ENCODE measurements at places on chromosomes 11 and 22.

DNA sequence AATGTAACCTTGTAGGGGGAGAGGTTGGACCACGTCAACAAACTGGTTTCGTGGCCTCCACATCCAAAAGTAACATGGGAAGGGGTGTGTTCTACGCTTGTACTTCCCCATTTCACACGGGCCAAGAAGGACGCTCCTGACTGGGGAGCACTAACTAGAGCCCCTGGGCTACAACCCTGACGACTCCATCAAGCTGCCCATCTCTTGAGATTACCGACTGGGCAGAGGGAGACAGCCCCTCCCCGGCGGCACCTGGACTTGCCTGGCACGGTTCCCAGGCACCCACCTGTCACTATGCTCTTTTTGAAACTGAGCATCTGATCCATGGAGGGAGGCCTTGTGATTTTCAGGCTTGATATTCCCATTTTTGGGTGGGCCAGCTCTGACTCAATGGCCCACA is 68.5 kb downstream of the SHANK2 start:
- DNase-seq = no peak

DNA sequence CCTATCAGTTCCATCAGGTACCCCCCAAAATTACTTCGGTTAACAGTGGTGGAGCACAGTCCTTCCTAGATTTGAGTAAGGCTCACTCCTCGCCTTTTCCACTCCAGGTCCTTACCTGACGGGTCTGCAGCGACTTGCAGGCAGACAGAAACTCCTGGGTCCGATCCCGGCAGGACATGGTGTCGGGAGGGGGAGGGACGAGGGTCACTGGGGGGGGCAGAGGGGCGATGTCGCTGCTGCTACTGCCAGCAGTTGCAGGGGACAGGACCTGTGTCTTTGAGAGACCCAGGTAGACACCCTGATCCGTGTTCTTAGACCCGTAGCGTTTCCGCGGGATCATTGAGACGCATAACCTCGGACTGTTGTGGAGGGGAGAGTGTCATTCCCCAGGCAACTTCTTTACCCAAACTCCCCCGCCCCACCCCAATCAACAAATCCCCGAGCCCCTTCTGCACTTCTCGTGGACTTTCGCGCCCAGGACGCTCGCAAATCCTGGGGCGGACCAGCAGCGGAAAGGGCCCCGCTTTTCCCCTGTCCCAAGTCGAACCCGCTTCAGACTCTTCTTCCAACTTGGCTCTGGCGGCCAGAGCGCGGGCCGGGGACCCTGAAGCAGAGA is 839 bp downstream of the STX5 start:
- no peak for DNase-seq

DNA sequence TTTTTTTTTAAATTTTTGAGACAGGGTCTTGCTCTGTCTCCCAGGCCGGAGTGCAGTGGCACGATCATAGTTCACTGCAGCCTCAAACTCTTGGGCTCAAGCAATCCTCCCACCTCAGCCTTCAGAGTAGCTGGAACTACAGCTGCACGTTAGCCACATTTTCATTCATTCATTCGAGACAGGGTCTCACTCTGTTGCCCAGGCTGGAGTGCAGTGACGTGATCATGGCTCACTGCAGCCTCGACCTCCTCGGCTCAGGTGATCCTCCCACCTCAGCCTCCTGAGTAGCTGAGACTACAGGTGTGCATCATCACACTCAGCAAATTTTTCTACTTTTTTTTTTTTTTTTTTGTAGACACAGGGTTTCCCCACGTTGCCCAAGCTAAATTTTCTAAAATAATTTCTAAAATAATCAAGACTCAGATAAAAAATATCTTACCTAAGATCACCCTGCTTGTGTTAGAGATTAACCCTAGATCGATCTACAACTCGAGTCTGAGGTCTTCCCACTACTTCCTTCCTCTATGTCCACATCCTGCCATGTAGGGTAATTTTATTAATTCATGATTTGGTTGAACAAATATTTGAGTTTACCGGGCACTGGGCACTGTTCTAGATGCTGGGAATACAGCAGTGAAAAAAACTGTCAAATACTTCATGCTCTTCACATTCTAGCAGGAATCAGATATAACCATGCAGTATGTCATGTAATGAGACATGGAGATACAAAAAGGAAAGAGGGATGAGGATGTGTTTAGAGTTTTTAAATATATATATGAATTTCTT is 15.1 kb downstream of the EIF4G2 start:
- DNase-seq = peak; percentile 10

GRCh38 chr22:24938741-24939341 is 7.7 kb downstream of the LHFPL7 start:
- DNase-seq = peak; percentile 20

- DNase-seq = no peak
Measured at GRCh38 chr11:96023275-96023674, 99.4 kb upstream of the MTMR2 start.

- no peak for DNase-seq
Measured at GRCh38 chr11:129286813-129287212, 88.8 kb upstream of the BARX2 start.

DNA sequence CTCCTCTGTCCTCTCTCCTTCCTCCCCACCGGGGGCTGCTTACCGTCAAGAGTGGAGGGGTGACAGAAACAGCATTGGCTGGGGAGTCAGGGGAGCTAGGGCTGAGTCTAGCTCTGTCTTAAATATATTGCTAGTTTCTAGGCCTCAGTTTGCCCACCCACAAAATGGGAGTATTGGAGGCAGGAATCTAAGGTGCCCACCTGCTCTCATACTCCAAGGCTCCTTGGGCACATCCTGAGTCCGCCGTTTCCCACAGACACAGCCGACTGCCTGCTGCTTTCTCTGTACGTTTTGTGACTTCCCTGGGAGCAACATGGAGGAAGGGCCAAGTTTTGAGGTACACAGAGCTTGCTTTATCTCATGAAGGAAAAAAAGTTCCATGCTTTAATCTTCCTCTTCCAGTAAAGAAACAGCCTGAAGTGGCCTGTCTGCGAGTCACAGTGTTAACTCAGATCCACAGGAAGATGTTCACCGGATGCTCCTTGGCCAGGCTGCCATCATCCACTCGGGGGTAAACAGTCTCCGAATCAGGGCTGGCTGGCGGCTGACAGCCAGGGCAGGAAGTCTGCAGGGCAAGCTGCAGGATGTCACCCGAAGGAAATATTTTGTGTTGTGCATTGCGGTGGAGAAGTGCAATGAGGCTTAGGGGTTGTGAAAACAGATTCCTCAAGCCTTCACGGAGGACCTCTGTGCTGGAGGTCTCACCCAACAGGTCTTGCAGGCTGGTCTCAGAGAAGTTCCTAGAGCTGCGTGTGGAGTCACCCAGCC is 11.0 kb upstream of the CERK start:
- DNase-seq = peak; percentile 76

DNA sequence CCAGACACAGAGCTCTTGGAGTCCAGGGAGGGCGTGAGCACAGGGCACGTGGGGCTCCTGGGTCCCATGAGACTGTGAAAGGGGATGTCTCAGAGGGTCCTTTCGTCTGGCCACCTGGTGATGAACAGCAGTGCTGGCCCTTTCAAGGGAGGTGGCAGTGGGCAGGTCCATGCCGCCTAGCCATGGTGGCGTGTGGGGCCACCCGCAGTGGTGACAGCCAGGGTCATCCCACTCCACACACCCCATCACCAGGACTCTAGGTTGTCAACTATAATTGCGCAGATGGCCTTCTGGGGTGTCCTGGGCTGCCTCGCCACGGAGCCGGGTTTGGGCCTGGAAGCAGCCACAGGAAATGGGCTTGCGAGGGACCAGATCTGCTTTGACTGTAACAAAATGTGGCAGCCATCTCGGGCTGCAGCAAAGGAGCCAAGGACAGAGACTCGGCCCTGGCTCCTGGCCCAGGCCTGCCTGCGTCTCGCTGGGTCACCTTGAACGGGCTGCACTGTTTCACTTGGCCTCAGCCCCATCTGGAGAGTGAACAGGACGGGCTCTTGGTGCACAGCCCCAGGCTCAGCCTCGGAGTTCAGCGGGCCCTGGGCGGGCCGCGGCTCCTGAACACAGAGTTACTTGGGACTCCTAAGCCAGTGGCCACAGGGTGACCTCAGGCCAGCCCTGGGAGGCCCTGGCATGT is 1350.5 kb downstream of the BRD1 start:
- no peak for DNase-seq

GRCh38 chr11:123235117-123235655 is 40.1 kb upstream of the CLMP start:
- DNase-seq = peak; percentile 30

GRCh38 chr11:43943931-43944751 is 1.7 kb downstream of the C11orf96 start:
- no peak for DNase-seq

DNA sequence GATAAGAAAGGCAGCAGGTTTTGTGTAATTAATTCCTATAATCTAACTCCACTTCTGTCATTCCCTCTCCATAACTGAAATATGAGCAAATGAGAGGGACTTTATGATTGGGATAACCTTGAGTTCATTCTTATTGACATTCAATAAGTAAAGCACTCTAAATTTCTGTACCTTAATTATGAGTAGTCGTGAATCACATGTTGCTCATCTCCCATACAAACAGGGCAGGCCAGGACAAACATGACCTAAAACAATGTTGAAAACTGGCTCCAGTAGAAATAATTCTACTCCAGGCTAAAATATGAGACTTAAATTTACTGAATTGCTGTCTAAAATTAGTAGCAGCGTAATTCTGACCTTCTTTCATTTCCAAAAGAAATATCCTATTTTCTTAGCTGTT is 505.4 kb downstream of the NELL1 start:
- DNase-seq = no peak

DNA sequence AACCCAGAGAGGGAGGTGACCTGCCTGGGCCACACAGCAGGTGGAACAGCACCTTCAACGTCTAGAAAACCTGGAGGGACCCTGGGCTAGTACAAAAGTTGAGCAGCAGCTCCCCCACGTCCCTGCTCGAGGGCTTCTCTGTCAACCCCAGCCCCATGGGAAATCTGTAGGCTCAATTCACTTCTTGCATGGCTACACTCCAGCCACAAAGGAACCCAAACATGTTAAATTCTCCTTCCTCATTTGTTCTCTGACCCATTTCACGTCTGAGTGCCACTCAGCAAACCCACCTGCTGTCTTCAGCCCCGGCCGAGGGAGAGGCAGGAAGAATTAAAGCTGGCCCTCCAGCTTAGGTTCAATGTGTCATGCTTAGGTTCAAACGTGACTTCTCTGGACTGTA is 418.5 kb downstream of the MIAT start:
- DNase-seq = no peak

- DNase-seq = no peak
Measured at GRCh38 chr11:117603932-117604331, 193.1 kb downstream of the DSCAML1 start.

GRCh38 chr11:117457031-117457785 is 129.6 kb downstream of the CEP164 start:
- DNase-seq = no peak

GRCh38 chr11:57316017-57316416 is 8.7 kb downstream of the TNKS1BP1 start:
- DNase-seq = no peak

DNA sequence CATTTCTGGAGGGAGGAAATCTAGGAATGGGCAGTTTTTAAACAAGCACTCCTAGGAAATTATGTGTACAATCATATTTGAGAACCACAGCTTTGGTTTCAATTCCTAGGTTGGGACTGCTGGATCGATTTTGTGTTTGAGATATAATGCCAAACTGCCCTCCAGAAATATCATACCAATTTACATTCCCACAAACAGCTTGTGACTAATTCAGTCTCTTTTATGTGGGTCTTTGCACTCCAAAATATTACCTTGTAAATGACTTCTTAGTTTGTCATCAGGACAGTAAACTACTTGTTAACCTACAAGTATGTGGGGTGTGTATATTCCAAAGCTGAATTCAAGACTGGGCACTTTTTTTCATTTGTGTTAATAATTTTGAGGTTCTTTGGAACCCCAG is 9.8 kb upstream of the BARX2 start:
- no peak for DNase-seq

GRCh38 chr11:57438345-57439285 is 11.7 kb upstream of the SLC43A3 start:
- DNase-seq = peak; percentile 1

- DNase-seq = no peak
Measured at GRCh38 chr11:90423378-90423777, 200.5 kb upstream of the CHORDC1 start.

DNA sequence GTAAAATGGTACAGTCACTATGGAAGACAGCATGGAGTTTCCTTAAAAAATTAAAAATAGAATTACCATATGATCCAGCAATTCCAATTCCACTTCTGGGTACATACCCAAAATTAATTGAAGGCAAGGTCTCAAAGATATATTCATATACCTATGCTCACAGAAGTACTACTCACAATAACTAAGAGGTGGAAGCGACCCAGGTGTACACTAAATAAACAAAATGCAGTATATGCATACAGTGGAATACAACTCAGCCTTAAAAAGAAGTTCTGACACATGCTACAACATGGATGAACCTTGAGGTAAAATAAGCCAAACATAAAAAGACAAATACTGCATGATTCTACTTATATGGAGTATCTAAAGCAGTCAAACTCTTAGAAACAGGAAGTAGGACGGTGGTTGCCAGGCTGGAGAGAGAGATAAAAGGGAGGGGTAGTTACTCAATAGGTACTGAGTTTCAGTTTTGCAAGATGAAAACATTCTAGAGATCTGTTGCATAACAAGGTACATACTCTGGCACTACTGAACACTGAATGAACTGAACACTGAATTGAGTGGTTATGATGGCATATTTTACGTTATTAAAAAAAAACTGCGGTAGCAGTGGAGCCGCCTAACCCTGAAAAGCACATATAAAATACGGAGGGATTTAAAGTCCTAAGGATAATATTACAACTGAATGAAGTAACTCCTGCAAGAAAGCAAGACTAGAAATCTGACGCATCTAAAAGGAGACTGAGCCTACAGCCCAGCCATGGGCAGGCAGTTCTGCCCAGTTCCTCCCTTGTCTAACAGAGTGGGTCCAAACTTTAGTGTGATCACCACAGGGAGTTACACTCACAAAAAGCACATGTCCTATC is 12.8 kb downstream of the DGCR2 start:
- peak; percentile 88 for DNase-seq

DNA sequence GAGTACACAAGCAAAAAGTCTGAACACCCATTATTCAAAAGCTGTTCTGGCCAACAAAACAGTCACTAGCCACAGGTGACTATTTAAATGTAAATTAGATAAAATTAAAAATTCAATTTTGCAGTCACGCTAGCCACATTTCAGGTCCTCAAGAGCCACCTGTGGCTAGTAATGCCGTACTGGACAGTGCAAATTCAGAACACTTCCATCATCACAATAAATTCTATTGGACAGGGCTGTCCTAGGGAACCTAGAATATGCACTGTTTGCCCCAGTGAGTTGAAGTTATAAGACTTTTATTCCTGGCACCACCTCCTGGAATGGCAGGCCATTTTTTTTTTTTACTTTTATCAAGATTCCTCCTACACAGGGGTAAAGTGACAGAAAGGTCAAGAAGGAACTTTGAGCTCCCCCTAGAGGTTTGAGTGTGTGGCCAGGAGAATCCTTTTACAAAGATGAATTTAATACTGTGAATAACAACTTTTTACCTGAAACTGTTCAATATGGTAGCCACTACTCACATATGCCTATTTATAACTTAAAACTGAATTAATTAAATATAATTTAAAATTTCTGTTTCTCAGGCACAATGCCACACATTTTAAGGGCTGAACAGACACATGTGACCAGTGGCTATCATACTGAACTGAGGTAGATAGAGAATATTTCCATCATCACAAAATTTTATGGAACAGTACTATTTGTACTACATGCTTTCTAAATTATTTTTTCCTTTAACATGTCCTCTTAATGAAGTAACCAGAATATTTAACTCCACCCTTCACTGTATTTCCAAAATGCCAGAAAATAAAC is 6.5 kb downstream of the MSANTD2 start:
- peak; percentile 79 for DNase-seq

GRCh38 chr11:9265211-9266131 is at the start of gene DENND5A:
Gene DENND5A (minus strand): TSS chr11:9265350. CDS start chr11:9265069, 281 bp downstream.
- DNase-seq = peak; percentile 93

- peak; percentile 59 for DNase-seq
Measured at GRCh38 chr22:45204819-45205218, 35.9 kb downstream of the KIAA0930 start.
